ENCODE measurements at places on chromosomes 6 and 20. TPM values are rescaled to one million over a fixed set of nuclear protein-coding genes. Genes with fewer than 3 reads are reported as not detected.

MUC21 gene
- not detected for total RNA-seq

TPBG gene
- not detected for total RNA-seq

AGPAT1 gene
- total RNA-seq = 31.4 TPM

HNF4A gene
- not detected for total RNA-seq

FAM83B gene
- not detected for total RNA-seq

PHACTR3 gene
- not detected for total RNA-seq

RBM24 gene
- not detected for total RNA-seq

FBXO30 gene
- total RNA-seq = 6.6 TPM

HCRTR2 gene
- total RNA-seq = not detected

HSPA12B gene
- not detected for total RNA-seq

HLA-DRB1 gene
- 14.2 TPM for total RNA-seq

ADGRF1 gene
- total RNA-seq = not detected

POPDC3 gene
- not detected for total RNA-seq

HDGFL1 gene
- not detected for total RNA-seq

SLCO4A1 gene
- 67.3 TPM for total RNA-seq

PNPLA1 gene
- total RNA-seq = not detected

TEAD3 gene
- total RNA-seq = 2.2 TPM

PAX1 gene
- total RNA-seq = not detected

HACE1 gene
- 21.3 TPM for total RNA-seq

HLA-DQA1 gene
- 3.6 TPM for total RNA-seq

OLIG3 gene
- total RNA-seq = not detected

HLA-DRA gene
- 14.0 TPM for total RNA-seq

NCOA3 gene
- total RNA-seq = 140 TPM

INSM1 gene
- total RNA-seq = 46.7 TPM

FAM184A gene
- total RNA-seq = 9.0 TPM

PLN gene
- total RNA-seq = not detected

CAP2 gene
- not detected for total RNA-seq

DLK2 gene
- total RNA-seq = 1.6 TPM

PDE10A gene
- not detected for total RNA-seq

OSER1 gene
- total RNA-seq = 22.7 TPM

BHLHE23 gene
- not detected for total RNA-seq

SLC17A1 gene
- 0.28 TPM for total RNA-seq
